Fibroblast of lung (primary cell): ENCODE measurements at places on chromosomes 2 and 18.
A peak's percentile ranks its signal among the peaks of the same experiment; 100 is the strongest.

DNA sequence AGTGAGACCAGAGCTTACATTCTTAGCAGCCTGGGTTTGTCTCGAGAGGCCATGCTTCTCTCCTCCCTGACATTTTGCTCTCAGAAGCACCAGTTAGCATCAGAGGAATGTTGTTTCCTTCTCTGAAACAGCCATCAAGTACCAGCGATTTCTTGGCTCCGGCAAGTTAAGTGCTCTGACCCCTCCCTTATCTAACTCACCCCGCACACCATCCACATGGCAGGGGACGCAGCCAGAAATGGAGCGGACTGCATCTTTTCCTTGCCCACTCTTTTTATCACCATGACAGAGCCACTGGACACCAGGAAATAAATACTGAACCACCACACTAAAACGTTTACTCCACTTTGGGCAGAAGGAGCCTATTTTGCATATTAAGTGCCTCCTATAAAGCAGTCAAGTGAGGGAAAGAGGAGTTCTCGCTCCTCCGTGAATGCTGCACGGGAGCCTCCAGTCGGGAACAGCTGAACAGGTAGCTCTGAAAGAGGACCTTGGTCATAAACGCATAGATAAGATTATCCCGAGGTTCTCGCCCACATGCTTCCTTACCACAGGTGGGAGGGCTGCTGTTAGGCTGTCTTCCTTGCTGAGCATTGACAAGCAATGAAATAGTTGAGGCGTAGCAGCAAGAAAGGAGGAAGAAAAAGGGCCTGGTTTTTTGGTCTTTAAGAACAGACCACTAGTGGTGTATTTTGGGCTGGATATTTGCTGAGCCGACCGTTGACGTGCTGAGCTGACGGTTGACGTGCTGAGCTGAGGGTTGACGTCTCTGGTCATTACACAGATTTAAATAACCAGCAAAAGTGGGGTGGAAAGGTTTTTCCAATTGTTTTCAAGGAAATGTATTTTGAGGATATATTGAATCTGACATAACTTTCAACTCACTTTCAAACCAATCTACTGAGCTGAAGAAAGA is 71.4 kb upstream of the ITGB6 start:
- peak; percentile 37 for DNase-seq

DNA sequence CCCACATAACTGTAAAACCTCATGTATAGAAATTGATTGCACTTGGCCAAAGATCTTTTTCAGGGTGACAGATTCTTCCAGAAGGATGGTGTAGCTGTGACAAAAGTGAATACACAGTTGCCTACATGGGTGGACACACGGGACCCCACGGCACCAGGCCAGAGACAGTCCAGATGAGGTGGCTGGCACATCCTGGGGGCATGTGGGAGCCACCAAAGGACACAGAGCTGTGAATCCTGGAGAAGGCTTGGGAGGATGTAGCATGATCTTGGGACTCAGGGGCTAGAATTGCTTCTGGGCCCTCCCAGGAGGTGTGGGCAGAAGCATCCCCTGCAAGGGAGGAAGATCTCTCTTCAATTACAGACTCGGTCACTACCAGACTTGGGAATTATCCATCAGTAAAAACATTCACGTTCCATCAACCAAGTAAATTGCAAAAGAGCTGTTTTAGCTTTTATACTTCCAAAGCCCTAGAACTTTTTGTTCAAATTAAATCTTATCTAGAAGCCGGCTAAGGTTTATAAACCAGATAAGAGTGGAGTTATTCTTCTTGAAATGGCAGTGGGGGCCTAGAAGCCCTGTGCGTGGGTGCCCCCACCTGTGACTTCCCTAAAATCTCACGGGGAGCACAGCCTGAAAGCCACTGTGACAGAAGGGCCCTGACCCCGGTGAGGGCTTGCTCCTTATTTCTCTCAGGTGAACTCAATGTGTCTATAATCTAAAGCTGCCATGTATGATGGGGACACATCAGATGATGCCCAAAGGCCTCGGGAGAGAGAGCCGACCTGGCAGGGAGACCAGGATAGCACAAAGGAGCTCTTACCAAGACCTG is 81.7 kb downstream of the SEPTIN10 start:
- no peak for DNase-seq

GRCh38 chr2:10326151-10326616 is 23.5 kb downstream of the HPCAL1 start:
- no peak for DNase-seq

GRCh38 chr2:138829326-138829919 is 49.2 kb upstream of the NXPH2 start:
- peak; percentile 10 for DNase-seq

DNA sequence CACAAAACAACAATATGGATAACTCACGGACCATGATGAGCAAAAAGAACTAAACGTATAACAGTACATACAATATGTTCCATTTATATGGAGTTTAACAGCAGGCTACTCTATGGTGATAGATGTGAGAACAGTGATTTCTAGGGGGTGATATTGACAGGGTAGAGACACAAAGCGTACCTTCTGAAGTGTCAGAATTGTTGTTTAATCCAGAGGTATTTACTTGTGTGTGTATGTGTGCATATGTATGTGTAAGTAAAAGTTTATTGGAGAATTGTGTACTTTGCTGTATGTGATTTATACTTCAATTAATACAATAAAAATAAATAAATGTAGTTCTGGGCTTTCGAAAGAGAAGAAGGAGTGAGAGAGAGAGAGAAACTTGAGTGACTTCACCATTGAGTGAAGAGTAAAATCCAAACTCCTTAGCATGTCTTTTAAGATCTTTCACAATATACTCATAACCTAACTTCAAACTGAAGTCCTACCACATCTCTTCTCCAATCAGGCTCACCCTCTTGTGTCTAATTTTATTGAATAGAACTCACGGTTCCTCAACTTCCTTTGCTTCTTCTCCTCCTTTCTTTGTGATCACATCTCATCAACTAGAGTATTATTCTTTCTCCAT is 126.0 kb upstream of the KLF7 start:
- DNase-seq = no peak

DNA sequence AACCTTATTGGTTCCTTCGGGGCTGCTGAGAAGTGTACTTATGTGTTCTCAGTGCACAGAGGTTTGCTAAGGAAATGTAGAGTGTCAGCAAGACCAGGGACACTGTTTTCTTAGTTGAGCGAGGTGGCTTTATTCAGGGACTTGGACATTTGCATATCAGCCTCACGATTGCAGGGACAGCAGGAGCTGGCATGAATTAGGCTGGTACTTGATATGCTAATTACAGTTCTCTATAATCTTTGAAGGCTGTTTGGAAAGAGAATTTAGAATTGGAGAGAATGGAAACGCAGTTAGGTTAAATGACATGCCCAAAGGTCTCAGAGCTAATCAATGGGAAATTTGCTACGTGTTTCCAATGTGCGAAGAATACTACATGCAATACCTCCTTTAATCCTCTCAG is 18.7 kb upstream of the MTCL1 start:
- DNase-seq = no peak

DNA sequence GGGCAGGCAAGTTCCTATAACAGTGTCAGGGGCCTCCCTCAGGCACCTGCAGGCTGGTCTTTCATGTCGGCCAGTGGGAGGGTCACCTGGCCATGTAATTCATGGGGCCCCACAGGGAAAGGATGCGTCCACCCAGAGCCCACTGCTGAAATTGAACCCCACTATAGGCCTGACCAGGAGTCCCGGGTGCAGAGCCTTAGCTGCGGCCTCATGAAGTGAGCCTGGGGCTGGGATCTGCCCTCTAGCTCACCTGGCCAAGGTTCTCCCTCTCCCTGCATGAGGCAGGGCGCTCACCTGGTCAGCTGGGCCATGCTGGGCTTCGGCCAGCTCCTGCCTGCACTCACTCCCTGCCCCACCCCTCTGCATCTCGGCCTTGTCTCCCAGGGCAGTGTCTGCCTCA is 41.1 kb downstream of the C1QL2 start:
- DNase-seq = no peak

GRCh38 chr2:64807417-64807816 is 153.7 kb upstream of the SERTAD2 start:
- DNase-seq = peak; percentile 100

- DNase-seq = no peak
These were observed 346.4 kb upstream of the HS6ST1 start for GRCh38 chr2:128665113-128665512.

DNA sequence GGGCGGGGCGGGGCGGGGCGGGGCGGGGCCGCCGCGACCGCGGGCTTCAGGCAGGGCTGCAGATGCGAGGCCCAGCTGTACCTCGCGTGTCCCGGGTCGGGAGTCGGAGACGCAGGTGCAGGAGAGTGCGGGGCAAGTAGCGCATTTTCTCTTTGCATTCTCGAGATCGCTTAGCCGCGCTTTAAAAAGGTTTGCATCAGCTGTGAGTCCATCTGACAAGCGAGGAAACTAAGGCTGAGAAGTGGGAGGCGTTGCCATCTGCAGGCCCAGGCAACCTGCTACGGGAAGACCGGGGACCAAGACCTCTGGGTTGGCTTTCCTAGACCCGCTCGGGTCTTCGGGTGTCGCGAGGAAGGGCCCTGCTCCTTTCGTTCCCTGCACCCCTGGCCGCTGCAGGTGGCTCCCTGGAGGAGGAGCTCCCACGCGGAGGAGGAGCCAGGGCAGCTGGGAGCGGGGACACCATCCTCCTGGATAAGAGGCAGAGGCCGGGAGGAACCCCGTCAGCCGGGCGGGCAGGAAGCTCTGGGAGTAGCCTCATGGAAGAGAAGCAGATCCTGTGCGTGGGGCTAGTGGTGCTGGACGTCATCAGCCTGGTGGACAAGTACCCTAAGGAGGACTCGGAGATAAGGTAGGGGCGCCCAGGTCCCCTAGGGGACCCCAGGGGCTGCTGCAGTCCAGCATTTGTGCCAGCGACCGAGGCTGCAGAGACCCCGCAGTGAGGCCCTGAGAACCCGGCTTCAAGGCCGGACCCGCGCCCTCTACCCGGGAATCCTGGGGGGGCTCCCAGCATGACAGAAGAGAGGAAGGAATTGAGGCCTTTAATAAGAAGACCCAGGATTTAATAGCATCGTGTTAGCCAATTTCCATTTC is at the start of gene KHK:
Gene KHK (plus strand): TSS at position 49 of the 870 bp plus-strand sequence. CDS start 488 bp downstream, at position 537.
- no peak for DNase-seq

DNA sequence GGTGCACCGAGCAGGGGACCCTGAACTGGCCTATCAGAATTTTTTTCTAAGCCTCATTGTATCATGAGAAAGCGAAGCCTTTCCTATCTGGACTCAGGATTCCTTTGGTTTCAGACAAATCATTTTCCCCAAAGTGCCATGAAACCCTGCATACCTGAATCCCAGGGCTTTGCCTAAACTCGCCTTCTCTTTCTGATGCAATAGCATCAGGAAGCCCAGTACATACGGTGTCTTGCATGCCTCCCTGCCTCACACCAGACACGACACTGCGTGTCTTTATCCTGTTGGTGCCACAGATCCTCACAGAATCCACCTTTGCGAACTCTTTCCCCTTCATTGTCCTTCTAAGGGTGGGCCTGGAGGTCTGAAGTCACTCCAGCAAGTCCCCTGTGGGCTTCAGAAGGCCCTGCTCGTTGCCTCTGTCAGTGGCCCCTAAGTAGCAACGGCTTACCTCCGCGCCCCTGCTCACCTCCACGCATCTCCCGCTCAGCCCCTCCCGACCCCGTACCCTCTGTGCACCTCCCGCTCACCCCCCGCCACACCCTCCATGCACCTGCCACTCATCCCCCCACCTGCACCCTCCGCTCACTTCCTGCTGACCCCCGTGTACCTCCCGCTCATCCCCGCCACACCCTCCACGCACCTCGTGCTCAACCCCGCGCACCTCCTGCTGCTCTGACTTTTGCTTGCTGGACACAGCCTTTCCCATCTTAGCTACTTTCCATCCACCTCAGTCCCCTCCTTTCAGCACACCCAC is 83.4 kb downstream of the TPGS2 start:
- no peak for DNase-seq

GRCh38 chr2:218329826-218330593 is 26.6 kb upstream of the CATIP start:
- no peak for DNase-seq

- peak; percentile 89 for DNase-seq
These were observed 24.2 kb upstream of the RHOB start for GRCh38 chr2:20422402-20423271.

DNA sequence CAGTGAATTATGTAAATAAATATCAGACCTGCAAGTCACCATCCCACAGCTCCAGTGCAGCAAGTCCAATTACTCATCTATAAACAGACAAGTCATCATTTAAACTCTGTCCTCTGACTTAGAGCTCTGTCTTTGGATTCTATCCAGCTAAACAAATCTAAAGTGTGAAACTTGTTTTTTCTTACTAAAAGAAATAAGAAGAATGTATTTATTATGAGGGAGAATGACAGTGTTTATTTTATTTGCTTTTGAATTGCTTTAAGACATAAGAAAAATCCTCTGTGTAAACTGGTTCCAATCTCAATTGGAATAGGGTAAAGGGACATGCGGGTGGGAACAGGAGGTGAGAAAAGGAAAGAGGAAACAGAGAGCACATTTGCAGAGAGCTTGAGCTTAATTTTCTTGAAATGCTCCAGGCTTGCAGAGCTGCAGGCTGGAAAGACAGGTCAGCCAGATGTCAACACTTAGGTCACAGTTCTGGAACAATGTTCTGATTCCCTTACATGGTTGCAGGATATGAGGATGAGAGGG is 355.8 kb downstream of the MEIS1 start:
- DNase-seq = peak; percentile 78

GRCh38 chr2:44836174-44836573 is 105.3 kb upstream of the SIX3 start:
- no peak for DNase-seq

DNA sequence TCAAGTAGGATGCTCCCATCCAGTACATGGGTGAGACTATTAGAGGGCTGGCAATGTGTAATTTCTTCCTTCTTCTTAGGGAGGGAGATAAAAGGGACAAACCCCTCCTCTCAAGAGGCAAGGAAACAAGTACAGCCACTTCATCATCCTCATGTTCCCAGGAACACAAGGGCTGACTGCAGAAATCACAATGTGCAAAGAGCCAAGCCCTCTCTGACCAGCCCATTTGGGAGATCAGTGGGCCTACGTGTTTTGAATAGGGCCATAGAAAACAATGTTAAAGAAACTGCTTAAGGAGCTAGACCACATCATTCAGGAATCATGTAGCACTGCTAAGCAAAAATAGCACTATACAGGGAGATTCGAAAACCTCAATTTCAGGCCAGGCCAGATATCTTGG is 97.4 kb downstream of the ACTR2 start:
- DNase-seq = no peak

GRCh38 chr2:127888772-127889171 is 3.0 kb upstream of the AMMECR1L start:
- DNase-seq = no peak

GRCh38 chr18:35132021-35132902 is 91.0 kb downstream of the MAPRE2 start:
- DNase-seq = no peak

DNA sequence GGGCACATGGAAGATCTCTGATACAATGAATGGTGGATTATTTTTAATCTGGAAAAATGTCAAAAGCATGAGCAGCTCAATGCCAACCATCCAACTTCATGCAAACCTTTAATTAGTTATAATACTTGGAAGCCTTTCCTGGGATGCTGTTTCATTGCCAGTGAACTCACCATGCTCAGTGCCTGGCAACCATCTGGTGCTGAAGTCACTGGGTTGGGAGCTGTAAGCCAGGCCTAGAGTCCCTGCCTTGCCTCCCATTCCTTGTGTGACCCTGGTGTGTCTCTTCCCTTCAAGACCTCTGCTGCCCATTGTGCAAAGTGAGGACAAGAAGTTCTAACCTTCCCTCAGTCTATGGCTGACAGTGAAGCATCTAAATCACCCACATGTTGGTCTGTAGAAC is 458.7 kb downstream of the RNF144A start:
- DNase-seq = no peak
